ENCODE measurements at places on chromosomes 4 and X. TPM values are rescaled to one million over a fixed set of nuclear protein-coding genes. Genes with fewer than 3 reads are reported as not detected.

DNA sequence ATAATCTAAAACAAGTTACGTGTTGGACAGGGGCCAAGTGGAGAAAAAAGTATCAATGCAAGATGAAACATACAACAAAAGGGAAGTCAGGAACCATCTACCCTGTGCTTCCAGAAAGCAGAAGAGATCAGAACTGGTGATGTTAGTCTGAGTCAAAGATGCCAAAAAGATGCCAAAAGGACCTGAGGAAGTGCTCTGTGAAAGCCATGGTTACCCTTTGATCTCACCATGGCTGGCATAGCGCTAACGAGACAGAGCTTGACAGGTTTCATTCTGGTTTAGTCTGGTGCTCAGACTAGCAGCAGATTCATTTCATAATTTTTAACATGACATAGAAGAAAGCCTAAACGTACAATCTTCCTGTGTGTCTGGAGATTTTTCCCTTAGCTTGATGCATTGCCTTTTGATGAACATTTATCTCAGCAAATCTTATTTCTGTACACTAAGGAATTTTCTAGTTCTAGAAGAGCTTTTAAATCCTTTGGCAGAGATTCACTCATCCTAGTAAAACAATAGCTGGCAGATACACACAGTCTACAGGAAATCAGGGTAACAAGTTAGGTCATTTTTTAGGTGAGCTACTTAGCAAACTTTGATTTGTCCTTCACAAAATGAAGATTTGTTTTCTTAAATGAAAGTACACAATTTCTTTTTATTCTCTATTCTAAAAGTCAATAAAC is 87.7 kb downstream of the COL25A1 start:
- H3K36me3 ChIP-seq: no peaks in the 10 kb centered on the region
- DNase-seq: no peak
- peaks cover 10% of the 10 kb centered on the region for H3K27me3 ChIP-seq
- H3K4me1 ChIP-seq: no peaks in the 10 kb centered on the region

DNA sequence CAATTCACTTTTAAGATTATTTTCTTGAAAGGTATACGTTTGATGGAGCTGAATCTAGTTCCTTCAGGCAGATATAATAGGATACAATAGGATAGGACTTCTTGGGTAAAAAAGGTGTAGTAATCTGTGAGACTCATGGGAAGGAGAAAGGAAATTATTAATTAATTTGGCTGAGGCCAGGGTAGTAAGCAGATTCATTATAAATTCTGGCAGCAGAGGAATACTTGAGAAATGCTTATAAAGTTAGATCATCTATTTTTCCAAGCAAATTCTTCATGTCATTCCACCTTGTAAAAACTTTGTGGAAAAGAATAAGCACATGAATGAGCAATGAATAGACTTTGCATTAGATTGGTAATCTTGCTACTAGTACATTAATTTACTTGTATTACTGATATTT is 46.9 kb downstream of the GYPE start:
- DNase-seq: no peak
- peaks cover 5% of the 10 kb centered on the region for H3K4me1 ChIP-seq
- no peak overlapping the region for H3K4me3 ChIP-seq
- no peaks in the 10 kb centered on the region for H3K36me3 ChIP-seq
- no peak overlapping the region for H3K27ac ChIP-seq

DNA sequence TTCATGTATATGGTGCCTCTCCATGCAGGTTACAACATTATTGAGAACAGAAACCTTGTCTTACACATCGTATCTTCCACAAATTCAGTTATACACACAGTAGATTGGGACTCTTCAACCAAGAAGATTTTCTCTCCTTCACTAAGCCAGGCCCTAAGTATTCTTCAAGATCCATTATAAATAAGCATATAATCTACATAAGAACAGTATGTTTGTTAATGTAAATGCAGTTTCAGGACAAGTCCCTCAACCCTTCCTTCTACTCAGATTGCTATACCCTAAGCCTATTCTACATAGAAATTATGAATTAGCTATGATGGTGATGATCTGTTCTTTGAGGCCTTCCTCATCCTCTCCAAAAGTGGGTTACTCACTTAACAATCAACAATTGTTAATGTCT is 41.2 kb downstream of the COL4A6 start:
- H3K27me3 ChIP-seq: no peaks in the 10 kb centered on the region
- no peaks in the 10 kb centered on the region for H3K36me3 ChIP-seq
- no peaks in the 10 kb centered on the region for H3K4me1 ChIP-seq
- H3K27ac ChIP-seq: no peak overlapping the region

DNA sequence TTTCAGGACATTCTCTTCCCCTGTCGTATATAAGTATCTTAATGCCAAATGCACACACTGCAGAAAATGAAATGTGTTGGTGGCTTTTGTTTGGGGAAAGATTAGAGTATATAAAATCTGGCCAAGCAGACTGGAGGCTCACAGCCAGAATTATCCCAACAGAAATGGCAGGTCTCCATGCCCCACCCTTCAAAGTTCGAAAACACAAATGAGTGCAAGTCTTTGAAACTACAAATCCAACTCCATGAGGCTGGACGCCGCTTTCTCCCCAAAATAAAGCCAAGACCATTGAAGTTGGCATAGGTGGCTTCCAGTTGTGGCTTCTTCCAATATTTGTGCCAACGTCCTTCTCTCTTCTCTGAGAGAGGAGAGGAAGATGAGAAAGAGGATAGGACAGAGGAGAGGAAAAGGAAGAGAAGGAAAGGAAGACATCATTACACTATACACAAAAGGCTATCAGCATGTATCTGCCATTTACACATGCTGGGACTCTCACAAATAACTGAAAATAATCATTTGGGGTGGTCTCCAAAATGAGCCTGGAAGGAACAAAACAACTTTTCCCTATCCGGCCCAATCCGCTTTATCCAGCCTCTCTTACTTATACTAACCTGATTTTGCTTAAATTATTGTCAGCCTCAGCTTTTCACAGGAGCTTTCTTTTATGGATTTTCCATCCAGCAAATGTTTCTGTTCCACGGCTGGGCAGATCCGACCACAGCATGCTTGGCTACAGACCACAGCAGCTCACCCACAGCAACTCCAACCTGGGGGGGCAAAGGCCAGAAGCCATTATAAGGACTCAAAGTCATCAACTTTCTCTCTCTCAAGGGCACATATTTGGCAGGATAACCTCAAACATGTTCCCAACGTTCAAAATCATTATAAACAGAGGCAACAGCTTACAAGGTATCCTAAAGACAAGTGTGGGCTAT is 71.7 kb downstream of the APBB2 start:
- peaks cover 4% of the 10 kb centered on the region for H3K27me3 ChIP-seq
- DNase-seq: no peak
- H3K36me3 ChIP-seq: no peaks in the 10 kb centered on the region

- H3K4me3 ChIP-seq: no peak overlapping the region
- DNase-seq: peak; percentile 30
- H3K4me1 ChIP-seq: peaks cover 33% of the 10 kb centered on the region
- peaks cover 3% of the 10 kb centered on the region for H3K36me3 ChIP-seq
- H3K27ac ChIP-seq: no peak overlapping the region
These were observed 30.8 kb upstream of the MXD4 start for GRCh38 chr4:2292646-2293108.

- H3K27me3 ChIP-seq: no peaks in the 10 kb centered on the region
- no peaks in the 10 kb centered on the region for H3K4me1 ChIP-seq
- no peak for DNase-seq
These were observed 598.4 kb upstream of the FAM241A start for GRCh38 chr4:111546881-111547280.

- H3K27me3 ChIP-seq: no peaks in the 10 kb centered on the region
- peaks cover 24% of the 10 kb centered on the region for H3K4me1 ChIP-seq
- H3K27ac ChIP-seq: no peak overlapping the region
- peaks cover 5% of the 10 kb centered on the region for H3K36me3 ChIP-seq
These were observed 72.6 kb downstream of the GPR82 start for GRCh38 chrX:41796577-41796976.

GRCh38 chrX:115174548-115174947 is 14.7 kb upstream of the RBMXL3 start:
- no peaks in the 10 kb centered on the region for H3K4me1 ChIP-seq
- H3K4me3 ChIP-seq: no peak overlapping the region
- no peaks in the 10 kb centered on the region for H3K36me3 ChIP-seq

DNA sequence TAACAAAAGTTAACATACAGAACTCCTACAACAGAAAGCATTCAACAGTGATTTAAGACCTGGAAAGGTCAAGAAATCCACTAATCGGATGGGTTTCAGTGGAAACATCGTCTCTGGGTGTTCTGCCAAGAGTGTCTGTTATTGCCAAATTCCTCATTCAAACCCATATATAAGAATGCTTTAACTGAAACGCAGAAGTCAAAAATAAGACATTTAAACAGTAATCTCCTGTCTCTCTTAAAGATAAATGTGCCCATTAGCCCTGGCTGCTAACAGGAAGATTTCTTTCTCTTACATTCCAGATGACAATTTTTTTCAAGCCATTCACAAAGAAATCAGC is 31.5 kb downstream of the DCTD start:
- H3K4me1 ChIP-seq: no peaks in the 10 kb centered on the region
- no peak overlapping the region for H3K27ac ChIP-seq
- no peak for DNase-seq

The EGFL6 gene
- 5.7 TPM for total RNA-seq

The CAPN6 gene
- total RNA-seq: not detected

Measured in activated CD8-positive, alpha-beta memory T cell treated with anti-CD3 and anti-CD28 coated beads, Interleukin-2, amount 10 ng/mL, durations not matched to agents 7 days and 5 days (primary cell).